ENCODE measurements at places on chromosomes 5 and 9.

- no peak for DNase-seq
Measured at GRCh38 chr5:172990776-172991175, 7.2 kb downstream of the ATP6V0E1 start.

DNA sequence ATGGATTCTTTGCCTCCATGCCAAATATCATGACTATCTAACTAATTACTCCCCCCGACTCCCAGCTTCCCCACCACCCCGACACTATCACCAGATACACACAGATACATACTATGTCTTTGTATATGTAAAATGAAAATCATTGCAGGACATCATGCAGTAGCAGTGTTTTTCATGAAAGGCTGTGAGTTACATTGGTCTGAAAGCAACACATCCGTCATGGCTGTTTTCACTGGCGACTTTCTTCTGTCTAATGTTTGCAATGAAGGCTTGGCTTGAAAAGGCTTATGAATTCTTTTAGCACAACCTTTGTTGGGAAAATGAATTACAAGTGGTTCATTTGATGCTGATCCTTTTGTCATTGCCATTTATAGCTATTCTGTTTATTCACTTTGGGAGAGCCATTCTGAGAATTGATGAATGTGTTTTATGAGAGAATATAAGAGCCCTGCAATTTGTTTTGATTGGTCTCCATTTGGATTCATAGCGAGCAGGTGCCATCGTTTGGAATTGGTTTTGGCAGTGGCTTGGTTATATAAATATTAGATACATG is 103.4 kb downstream of the PIP5K1B start:
- DNase-seq: no peak

GRCh38 chr5:76601470-76601869 is 21.7 kb downstream of the F2RL2 start:
- peak; percentile 64 for DNase-seq

- DNase-seq: no peak
Measured at GRCh38 chr9:98977813-98978212, 34.1 kb downstream of the COL15A1 start.

DNA sequence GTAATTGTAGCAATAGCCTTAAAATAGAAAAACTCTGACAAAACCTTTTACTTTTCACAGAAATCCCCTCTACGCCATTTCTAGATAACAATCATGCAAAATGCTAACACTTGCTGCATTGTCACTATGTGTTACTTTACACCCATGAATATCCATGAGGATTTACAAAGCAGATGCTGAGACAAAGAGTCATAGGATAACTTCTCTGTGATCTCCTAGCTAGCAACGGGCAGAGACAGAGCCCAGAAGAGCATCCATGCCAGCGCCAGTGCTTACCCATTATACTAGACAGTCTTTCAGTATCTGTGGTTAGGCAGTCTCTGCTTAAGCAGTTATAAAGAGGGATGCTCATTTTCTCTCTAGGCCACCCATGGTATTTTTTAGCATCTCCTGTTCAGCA is 474.1 kb downstream of the CAAP1 start:
- no peak for DNase-seq

- peak; percentile 42 for DNase-seq
Measured at GRCh38 chr5:151772029-151772845, 483 bp downstream of the G3BP1 start.

GRCh38 chr5:159123700-159124099 is 24.0 kb upstream of the EBF1 start:
- DNase-seq: no peak

DNA sequence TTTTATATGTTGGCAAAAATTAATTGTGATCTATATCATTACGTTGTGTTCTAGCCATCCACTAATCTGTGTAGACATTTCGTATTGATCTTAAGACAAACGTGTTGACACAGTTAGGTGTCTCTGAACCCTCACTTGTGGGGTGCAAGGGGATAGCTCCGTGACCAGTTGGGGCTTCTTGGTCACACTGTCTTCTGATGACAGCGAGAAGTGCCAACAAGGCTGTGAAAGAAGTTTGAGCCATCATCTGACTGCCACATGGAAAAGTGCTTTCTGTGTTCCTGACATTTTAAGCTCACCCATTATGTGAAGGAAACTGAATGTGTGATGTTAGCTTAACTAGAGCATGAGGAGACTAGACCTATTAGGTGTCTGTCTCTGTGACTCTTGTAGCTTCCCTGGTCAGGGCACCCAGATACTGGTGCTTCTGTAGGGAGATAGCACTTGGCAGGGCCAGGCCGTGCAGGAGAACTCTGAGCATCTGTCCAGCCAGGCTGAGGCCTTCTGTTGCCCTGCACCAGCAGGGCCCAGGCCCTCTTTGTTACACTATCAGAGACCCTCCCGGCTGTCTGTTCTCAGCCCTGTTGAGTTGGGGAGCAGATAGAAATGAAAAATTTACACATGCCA is 52.8 kb upstream of the PHF2 start:
- no peak for DNase-seq

DNA sequence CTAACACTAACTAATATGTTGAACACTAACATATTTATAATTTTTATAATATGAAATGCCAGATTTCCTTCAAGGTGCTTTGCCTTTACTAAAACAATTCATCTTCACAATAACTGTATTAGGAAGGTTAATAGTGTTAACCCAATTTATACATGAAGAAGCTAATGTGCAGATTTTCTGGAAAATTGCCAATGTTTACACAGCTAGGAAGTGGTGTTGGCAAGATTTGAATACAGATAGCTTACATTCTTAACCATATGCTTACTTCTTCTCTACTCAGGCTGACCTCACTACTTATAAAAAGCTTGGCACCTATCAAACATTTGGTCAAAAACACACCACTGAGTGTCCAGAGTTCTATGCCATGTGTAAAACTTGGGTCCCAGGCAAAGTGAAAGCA is 445.4 kb upstream of the ITGA1 start:
- DNase-seq: no peak

DNA sequence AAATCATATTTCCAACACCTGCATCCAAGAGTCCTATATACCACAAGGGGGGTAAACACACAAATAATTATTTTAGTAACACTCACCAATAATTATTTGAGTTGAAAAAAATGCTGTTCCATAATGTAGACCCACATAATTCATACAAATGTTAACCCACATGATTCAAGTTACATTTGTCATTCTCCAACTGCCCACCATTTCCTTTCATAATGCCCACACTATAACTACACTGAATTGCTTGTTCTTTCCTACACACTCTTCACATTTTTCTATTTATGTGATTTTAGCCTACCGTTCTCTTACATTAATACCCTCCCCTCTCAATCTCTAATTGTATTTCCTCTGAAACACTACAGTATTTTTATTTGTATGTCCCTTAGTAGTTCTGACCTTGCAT is 35.9 kb upstream of the HK3 start:
- no peak for DNase-seq

GRCh38 chr5:106825374-106825773 is 845.4 kb downstream of the EFNA5 start:
- DNase-seq: no peak

- no peak for DNase-seq
Measured at GRCh38 chr5:1431021-1431811, 14.0 kb downstream of the SLC6A3 start.

All from CD4-positive, alpha-beta T cell treated with Interleukin-12 subunit alpha and Interleukin-12 subunit beta, for 1 hour (primary cell).